H1 (cell line): ENCODE measurements at places on chromosomes 6 and 20.

DNA sequence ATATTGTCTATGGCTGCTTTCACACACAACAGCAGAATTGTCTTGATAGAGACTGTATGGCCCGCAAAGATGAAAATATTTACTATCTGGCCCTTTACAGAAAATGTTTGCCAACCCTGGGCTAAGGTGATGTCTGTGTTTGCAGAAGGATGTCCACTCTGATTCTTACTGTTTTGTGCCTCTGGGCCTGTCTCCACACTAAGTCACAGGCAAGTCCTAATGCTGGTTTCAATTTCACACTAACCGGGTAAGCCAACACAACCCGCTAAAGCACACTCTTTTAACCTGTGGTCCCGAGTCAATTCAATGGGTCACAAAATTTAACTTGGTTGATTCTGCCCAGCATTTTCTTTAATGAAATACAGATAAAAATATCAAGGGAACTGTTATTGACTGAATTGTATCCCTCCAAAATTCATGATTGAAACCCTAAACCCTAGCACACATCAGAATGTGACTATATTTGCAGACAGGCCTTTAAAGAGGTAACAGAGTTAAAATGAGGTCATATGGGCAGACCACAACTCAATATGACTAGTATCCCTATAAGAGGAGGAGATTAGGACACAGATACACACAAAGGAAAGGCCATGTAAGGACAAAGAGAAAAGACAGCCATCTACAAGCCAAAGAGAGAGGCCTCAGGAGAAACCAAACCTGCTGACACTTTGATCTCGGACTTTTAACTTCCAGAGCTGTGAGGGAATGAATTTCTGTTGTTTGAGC is 78.4 kb downstream of the FYN start:
- H3K36me3 ChIP-seq: no peaks in the 10 kb centered on the region
- H3K4me3 ChIP-seq: no peak overlapping the region
- no peak for DNase-seq
- no peak overlapping the region for H3K27ac ChIP-seq
- no peaks in the 10 kb centered on the region for H3K27me3 ChIP-seq
- peaks cover 9% of the 10 kb centered on the region for H3K4me1 ChIP-seq

- H3K27me3 ChIP-seq: no peaks in the 10 kb centered on the region
- no peaks in the 10 kb centered on the region for H3K36me3 ChIP-seq
- no peaks in the 10 kb centered on the region for H3K4me1 ChIP-seq
- H3K4me3 ChIP-seq: no peak overlapping the region
- no peak overlapping the region for H3K27ac ChIP-seq
Measured at GRCh38 chr6:125766641-125767040, 17.2 kb downstream of the HEY2 start.

DNA sequence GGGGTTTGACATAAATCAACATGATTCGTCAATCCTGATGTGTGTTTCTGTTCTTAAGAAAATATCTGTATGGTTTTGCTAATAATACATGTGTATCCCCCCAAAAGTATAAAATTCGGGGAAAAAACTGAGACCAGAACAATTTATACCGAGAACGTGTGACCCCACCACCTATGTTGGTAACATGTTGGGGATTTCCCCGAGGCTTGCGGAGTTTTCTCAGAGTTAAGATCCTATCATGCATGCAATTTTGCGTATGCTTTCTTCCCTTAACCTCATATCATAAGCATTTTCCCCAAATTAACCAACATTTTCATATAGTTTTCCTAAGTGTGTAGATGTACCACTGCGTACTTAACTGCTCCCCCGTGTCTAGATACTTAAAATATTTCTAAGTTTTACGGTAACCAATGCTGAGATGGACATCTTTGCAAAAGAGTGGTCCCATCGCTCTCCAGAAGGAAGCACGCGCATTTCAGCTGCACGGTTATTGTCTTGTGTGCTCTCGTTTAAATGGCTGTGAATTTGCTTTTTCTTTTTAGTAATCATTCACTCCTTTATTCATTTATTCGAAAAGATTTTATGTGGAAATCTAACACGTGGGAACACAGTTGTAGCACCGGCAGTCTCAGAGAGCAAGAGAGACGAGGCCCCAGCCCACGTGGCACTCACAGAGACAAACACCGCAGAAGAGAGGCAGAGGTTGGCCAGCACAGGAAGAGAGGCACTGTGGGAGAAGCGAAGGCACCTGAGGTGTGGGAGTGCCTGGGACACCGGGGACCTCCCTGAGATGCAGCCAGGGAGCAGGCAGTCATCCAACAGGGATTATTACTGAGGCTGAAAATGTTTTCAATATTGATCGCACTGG is 13.2 kb upstream of the IRF4 start:
- no peaks in the 10 kb centered on the region; the same call in 1 of the 2 replicates for H3K27me3 ChIP-seq
- no peak for DNase-seq
- no peaks in the 10 kb centered on the region for H3K36me3 ChIP-seq
- H3K4me3 ChIP-seq: no peak overlapping the region

DNA sequence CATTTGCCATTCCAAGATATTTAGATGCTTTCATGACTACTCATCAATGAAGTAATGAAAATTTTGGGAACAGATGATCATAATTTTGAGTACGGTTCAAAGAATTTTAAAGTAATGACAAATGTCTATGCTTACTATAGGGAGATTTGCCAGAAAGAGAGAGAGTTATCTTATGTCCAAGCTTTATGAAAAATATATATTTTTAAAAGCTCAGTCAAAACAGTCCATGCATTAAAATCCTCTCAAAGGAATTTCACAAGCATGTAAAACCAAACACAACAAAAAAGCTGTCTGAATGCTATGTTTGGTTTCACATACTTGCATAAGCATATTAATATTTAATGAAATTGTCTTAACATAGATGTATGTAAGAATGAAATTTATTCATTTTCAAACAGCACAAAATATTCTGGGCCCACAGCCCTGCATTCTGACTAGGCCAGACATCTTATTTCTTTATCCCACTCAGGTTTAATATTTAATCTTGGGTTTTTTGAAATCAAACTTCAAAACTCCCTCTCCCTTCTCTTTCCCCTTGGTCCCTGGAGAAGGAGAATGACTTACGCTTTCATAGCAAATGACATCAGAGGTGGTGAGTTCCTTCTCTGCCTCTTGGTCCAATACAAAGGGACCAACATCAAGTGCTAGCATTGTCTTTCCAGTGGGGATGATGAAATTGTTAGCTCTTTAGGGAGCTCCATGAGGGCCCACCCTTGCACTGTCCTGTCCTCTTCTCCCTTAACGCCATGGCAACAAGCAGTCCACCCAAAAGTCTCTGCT is 94.2 kb downstream of the ADAT2 start:
- no peak overlapping the region for H3K4me3 ChIP-seq
- no peaks in the 10 kb centered on the region for H3K36me3 ChIP-seq
- no peak for DNase-seq
- H3K27me3 ChIP-seq: no peaks in the 10 kb centered on the region

GRCh38 chr6:32854376-32855178 is 585 bp downstream of the PSMB9 start:
- no peak overlapping the region for H3K27ac ChIP-seq
- H3K4me3 ChIP-seq: peak overlapping the region; percentile 77
- H3K36me3 ChIP-seq: no peaks in the 10 kb centered on the region
- no peak for DNase-seq

GRCh38 chr6:132932588-132932987 is 118.2 kb downstream of the RPS12 start:
- no peak overlapping the region for H3K27ac ChIP-seq
- no peak for DNase-seq
- H3K27me3 ChIP-seq: no peaks in the 10 kb centered on the region
- no peak overlapping the region for H3K4me3 ChIP-seq
- no peaks in the 10 kb centered on the region for H3K4me1 ChIP-seq

DNA sequence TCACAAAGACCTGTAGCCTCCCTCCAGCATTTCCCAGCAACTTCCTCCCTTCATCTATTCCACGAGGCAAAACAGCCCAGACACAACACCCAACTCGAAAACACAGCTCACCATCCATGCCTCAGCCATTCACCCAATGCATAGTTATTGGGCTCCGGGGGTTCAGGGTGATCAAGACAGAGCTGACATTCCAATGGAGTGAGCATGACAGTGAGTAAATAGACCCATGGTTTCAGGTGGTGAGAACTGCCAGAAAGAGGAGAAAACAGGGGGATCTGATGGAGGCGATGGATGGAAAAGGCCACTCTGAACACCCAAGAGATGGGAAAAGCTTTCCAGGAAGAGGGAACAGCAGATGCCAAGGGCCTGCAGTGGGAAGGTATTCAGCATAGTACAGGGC is 5.9 kb downstream of the CASS4 start:
- DNase-seq: no peak
- H3K36me3 ChIP-seq: no peaks in the 10 kb centered on the region
- no peak overlapping the region for H3K4me3 ChIP-seq
- H3K27me3 ChIP-seq: no peaks in the 10 kb centered on the region
- no peak overlapping the region for H3K27ac ChIP-seq

DNA sequence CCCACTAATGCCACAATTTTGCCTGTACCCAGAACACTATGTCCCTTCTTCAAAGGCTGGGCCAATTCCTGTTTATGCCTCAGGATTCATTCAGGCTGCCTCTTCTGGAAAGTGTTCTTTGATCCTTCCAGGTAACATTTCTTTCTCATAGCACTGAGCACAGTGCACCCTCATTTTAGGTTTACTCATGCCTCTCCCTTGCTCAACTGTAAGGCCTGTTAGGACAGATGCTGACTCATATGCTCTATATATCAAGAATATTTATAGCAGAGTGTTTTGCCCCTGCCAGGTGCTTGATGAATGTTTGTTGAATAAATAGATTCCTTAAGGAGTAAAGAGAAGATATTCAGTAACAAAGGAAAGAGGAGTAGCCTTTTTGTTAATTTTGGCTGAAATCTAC is 263.9 kb downstream of the PHF3 start:
- H3K36me3 ChIP-seq: no peaks in the 10 kb centered on the region
- no peak overlapping the region for H3K27ac ChIP-seq
- DNase-seq: no peak
- H3K4me3 ChIP-seq: no peak overlapping the region
